ENCODE measurements at places on chromosomes 13 and 19.

DNA sequence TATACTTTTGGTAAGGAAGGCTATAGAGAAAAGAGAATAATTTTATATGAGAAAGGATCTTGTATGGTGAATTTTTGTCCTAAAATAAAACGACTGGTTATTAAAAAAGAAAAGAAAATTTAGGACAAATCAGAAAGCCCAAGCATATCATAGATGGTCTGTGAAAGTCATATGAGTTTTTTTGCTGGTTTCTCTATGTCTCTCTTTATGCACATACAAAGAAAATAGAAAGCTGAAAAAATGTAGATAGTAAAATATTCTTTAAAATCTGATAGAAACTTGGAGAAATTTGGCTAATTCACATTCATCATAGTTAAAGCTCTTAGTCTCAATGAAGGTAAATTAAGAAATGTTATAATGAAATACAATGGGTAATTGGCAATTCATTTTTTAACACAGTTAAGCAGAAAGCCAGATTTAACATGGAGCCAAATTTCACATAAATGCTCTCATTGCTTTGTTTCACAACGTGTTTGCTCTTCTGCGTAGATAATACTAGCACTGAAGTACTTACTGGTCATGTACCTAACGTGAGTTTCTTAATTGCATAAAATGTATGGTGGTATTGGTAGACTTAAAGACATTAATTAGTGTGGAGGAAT is 621.5 kb upstream of the ATXN8OS start:
- DNase-seq = no peak

GRCh38 chr19:4889034-4889815 is 13.5 kb downstream of the ARRDC5 start:
- no peak for DNase-seq

DNA sequence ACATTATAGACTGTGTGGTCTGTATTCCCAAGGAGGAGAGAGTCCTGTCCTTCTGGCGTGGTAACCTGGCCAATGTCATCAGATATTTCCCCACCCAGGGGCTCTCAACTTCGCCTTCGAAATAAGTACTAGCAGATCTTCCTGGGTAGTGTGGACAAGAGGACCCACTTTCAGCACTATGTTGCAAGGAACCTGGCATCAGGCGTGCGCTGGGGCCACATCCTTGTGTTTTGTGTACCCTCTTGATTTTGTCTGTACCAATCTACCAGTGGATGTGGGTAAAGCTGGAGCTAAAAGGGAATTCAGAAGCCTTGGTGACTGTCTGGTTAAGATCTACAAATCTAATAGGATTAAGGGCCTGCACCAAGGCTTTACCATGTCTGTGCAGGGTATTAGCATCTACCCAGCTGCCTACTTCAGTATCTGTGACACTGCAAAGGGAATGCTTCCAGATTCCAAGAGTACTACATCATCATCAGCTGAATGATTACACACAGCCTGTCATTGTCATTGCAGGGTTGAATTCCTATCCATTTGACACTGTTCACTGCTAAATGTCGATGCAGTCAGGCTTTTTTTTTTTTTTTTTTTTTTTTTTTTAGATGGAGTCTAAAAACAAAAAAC is 148.0 kb downstream of the PRR20E start:
- no peak for DNase-seq

DNA sequence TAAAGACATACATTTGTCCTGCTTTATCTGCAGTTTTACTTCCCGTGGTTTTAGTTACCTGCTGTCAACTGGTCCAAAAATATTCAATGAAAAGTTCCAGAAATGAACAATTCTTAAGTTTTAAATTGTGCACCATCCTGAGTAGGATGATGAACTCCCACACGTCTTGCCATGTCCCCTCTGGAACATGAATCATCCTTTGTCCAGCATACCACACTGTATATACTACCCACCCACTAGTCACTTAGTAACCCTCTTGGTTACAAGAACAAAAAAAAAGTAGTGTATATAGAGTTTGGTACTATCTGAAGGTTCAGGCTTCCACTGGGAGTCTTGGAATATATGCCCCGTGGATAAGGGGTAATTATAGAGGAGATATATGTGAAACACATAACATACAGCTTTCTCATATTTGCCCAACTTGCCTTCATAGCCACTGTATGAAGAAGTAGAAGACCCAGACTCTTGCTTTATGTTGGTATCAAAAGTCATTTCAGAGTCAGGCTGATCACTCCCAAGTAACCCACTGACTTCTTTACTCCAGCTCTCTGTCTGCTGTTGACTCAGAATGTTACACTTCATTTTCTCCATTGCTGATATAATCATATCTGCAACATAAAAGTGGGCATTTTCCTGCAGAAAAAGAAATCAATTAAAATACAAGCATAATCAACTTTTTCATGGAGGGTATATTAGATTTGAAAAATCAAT is 19.3 kb downstream of the RUBCNL start:
- no peak for DNase-seq

- no peak for DNase-seq
Measured at GRCh38 chr13:43786766-43787517, at the start of gene ENOX1. ENOX1 (minus strand) TSS chr13:43786972.

DNA sequence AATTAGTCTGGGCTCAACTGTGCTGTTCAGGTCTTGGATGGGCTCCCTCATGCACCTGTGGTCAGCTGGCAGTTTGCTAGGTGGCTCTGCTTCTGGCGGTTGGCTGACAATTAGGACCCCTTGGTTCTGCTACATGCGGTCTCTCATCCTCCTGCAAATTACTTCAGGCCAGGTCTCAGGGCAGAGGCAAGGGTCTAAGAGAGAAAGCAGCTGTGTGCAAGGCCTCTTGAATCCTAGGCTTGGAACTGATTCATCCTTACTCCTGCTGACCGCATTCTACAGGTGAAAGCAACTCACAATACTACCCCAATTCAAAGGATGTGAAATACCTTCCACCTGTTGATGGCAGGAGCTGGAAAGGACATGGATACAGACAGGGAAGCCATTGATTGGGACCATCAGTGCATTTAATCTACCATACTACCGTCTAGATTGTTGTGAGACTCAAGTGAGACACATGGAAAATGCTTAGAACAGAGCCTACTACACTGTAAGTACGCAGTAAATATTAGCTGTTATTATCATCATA is 19.1 kb downstream of the CBY2 start:
- DNase-seq = no peak

DNA sequence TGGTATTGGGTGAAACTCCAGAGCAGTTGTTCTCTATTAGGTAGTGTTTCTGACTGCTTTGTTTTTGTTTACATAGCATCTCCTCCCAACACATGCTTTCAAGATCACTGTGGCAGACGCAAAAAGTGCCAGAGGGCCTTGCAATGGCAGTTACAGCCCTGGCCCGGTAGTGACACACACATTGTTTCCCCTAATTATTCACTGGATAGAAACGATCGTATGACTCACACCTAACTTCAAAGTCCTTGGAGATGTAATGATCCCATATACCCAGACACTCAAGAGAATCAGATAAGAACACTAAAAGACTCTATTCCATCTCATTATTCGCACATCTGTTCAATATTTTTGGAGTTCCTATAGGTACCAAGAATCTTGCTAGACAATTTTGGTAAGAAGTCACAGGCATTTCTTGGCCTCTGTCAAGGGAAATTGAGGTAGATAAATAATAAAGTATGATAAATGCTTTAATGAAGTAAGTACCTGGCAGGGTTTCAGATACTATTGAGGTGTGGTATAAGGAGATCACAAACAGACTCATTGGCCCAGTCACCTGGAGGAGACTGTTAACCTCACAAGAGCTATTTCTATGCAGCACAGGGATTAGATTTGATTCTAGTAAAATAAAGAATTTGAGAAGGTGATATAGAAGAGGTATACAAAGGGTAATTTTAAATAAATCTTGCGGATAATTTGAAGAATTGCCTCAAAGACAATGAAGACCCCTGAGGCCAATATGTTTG is 485.3 kb downstream of the SLITRK6 start:
- DNase-seq = no peak

DNA sequence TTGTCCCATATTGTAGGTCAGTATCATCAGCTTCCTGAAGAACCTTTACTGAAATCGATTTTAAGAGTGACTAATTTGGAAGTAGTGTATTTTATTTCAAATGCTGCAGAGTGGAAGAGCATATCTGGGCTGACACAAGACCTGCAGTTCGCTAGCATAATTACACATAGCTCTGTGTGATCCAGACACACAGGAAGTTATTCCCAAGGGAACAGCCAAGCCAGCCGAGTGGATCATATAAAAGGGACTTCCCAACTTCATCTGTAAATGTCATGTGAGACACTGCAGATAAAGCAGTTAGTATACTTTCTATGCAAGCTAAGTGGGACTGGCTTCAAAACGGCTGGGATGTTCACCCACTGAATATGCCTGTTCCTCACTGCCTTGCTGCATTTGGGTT is 760.4 kb downstream of the SLITRK1 start:
- DNase-seq = no peak

- DNase-seq = no peak
Measured at GRCh38 chr13:66461021-66461420, 769.1 kb downstream of the PCDH9 start.

DNA sequence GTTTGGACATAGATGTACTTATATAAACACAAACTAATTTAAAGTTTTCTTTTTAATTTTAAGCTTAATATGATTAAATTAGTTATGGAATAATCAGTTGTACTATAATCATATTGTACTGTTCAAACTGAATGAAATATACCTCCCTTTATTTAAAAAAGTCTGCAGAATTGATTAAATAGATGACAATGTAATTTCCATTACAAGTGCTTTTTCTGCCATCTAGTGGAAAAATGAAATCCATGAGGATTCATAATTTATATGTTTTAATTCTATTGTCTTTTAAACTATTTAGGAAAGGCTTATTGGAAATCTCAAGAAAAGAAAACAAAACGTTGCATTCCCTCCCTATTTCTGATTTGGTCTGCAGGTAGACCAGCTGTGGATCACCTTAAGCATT is 30.9 kb downstream of the MZT1 start:
- DNase-seq = no peak

- DNase-seq = no peak
Measured at GRCh38 chr19:54133312-54133956, 4.1 kb upstream of the CNOT3 start.

- DNase-seq = no peak
Measured at GRCh38 chr13:30268673-30269072, 38.7 kb downstream of the KATNAL1 start.

DNA sequence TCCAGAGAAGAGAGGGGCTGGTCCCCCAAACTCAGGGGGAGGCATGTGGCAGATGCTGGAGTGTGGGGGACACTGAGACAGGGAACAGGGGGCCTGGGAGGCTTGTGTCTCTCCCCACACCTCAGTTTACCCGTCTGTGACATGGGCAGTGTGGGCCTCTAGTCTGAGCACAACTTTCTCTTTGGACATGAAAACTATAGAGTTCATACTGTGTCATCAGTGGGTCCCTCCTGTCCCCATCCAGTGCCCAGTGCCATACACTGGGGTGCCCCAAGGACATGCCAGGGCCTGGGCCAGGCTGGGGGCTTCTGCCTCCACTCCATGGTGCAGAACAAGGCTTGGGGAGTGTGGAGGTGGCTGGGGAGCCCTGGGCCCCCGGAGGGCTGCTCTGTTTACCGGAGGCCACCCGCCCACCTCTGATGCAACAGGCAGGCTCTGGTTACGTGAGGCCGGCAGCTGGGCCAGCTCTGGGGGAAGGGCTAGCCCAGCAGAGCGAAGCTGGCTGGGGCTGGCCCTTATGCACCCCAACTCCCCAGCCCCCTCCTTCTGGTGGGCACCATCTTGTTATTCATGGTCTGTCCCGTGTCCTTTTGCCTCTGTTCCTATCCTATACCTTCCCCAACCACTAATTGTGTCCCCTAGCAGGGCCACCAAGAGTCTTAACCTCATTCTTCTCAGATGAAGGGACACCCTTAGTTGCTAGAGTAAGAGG is 1.9 kb upstream of the MEF2B start:
- no peak for DNase-seq

DNA sequence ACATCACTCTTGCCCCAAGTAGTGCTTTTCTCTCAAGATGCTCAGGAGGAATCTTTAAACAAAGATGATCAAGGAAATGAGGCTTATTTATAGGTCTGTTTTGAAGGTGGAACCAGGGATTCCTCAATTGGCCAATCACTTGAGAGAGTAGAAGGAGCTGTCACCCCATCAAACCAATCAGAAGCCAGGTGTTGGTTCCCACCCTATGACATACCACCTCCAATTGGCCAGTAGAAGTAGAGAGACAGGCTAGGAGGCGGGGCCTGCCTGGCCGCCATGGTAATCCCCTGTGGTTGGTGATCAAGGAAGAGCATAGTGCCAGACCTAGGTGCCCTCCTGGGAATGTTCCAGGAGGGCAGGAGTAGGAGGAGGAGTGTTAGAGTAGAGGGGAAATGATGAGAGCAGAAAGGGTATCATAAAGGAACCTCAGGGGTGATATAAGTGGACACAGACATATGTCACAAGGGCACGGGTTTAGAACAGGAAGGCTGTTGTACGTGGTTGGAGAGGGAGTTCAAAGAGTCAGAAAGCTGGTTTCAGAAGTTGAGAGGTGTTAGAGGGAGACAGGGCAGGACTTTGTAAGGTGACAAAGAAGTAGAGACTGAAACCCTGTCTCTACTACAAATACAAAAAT is 10.5 kb downstream of the PMIS2 start:
- no peak for DNase-seq

- no peak for DNase-seq
Measured at GRCh38 chr13:31880851-31881494, 141.6 kb downstream of the RXFP2 start.

DNA sequence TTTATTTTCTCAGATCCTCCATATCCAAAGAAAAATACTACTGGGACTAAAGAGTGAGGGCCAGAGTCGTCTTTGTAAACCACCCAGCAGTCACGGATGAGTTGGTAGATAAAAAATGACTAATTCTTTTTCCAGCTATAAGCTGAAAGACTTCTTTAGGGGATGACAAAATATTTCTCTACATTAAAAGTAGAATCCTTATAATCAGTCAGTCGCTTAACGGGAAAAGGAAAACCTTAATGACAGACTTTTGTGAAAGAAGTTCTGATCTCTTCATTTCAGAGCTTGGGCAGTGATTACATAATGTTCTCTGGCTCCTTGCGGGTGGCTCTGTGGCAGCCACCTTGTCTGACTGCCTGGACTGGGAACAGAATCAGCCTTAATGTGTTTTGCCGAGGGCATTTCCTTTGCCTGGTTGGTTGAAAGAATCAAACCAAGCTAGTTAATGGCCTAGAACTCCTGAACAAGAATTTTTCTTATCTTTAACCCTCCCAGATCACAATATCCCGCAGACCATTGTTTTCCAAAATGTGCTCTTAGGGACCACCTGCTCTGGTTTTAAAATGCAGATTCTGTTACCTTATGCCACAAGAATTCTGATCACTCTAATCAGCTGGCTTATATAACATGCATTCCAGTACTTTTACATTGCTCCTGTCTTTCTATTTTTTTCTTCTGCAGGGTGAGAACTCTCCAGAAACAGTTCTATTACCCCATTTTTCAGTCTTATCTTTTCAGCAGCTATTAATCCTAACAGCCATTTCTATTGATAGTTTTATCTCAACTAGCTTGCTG is 2.5 kb downstream of the ITM2B start:
- DNase-seq = no peak

DNA sequence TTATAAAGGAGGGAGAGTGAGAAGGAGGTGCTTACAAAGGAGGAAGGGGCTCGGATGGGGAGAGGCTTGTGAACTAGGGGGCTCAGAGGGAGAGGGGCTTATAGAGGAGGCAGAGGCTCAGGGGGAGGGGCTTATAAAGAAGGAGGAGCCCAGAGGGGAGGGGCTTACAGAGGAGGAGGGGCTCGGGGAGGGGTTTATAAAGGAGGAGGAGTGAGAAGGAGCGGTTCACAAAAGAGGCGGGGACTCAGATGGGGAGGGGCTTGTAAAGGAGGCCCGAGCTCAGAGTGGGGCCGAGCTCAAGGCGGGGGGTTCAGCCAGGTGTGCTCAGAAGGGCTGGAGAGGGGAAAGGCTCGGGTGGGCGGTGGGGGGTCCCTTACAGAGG is 500 bp downstream of the SMIM24 start:
- DNase-seq = no peak

Data from stimulated activated CD8-positive, alpha-beta memory T cell treated with anti-CD3 and anti-CD28 coated beads, Interleukin-4, amount 100 ng/mL, for 4 hours (primary cell).